ENCODE measurements at places on chromosomes 12 and 14.

- no peak for DNase-seq
Observed at GRCh38 chr12:89087876-89088275, 264.4 kb downstream of the DUSP6 start.

GRCh38 chr12:75041472-75041871 lies 168.2 kb downstream of the KCNC2 start:
- DNase-seq: no peak

- no peak for DNase-seq
Observed at GRCh38 chr12:48861111-48861510, 4.6 kb downstream of the RND1 start.

- DNase-seq: no peak
Observed at GRCh38 chr12:70628701-70629480, 8.3 kb downstream of the PTPRB start.

GRCh38 chr12:75455839-75456238 lies 24.7 kb upstream of the GLIPR1 start:
- DNase-seq: no peak

DNA sequence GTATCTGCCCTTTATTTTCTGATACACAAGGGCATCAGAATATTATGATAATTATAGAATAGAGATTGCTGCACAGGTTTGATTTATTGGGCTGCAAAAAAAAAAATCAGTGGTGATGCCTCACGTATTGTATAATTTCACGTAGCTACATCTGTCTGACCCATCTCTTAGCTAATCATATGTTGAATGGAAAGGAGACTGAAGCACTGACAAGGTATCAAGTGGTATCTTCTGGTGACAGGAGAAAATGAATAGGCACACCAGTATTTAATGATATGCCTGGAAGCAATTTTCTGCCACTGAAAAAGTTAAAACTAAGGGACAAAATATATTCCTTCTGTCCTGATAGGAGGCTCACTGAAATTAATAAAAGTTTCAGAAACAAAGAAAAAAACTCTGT lies 837.2 kb upstream of the FBXO33 start:
- DNase-seq: no peak

GRCh38 chr12:106085213-106085612 lies 53.5 kb downstream of the NUAK1 start:
- DNase-seq: no peak

- no peak for DNase-seq
Observed at GRCh38 chr12:96486751-96487613, 2.4 kb upstream of the CFAP54 start.

DNA sequence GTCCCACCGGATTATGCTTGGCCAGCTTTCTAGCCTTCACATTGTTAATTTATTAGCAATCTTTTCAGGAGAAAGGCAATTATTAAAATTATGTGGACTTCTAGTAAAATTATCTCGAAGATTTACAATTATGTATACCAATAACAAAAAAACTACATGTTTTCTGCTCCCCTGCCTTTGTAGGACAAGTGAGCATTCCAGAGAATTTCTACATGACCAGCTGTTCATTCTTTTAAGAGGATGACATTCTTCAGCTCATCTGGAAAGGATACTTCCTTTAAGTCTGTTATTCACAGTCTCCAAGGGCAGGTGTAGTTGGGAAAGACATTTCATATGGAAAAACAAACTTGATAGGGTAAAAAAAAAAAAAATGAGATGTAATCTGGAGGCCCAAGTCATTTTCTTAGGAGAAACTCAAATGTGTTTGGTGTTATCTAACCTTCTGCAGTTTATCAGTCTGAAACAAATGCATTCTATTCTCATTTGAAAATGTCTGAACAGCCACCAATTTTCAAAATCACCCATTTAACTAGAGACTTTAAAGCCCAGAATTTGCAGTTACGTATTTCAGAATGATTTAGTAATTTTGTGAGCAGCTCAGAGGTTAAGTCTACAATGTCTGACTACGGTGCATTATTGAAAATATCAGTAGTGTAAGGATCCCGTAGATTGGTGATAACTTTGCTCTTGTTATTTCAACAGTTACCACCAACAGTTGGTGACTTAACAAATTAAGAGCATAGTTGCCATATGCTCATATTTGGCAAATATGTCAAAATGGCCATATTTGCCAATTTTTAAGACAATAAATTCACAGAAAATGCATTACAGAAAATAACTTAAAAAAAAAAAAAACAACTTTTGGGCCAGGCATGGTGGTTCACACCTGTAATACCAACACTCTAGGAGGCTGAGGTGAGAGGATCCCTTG lies 1.8 kb upstream of the PHLDA1 start:
- no peak for DNase-seq

DNA sequence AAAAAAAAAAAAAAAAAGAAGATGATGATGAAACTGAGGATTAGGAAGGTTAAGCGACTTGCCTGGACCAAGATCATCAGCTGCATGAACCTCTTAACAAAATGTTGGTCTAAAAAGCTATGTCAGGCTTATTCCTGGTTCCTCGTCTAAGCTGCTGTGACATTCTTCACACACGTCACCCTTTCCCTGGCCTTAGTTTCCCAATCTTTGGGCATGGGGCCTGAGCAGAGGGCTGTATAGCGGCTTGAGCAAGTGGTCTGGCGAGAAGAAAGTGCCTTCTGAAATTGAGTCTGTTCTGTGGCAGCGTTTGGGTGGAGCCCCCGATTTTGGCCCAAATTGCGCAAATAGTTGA lies 58.7 kb upstream of the CCND2 start:
- DNase-seq: no peak

DNA sequence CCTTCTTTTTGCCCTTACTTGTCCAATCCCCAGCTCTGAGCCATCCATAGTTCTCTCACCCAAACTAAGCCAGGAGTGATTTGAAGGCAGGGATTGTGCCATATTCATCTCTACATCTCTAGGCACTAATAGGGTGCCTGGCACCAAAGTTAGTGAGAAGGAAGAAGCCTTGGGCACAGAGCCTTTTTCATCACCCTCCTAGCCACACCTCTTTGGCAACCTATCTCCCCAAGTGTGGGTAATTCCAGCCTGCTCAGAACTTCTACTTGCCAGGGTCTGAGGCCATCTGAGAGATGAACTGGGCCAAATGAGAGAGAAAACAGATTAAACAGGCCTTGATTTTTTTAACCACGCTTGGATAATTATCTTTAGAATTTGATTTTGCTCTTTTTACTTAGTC lies 61.3 kb downstream of the PHLDA1 start:
- no peak for DNase-seq

- DNase-seq: no peak
Observed at GRCh38 chr12:13026286-13026685, 17.9 kb upstream of the FAM234B start.

DNA sequence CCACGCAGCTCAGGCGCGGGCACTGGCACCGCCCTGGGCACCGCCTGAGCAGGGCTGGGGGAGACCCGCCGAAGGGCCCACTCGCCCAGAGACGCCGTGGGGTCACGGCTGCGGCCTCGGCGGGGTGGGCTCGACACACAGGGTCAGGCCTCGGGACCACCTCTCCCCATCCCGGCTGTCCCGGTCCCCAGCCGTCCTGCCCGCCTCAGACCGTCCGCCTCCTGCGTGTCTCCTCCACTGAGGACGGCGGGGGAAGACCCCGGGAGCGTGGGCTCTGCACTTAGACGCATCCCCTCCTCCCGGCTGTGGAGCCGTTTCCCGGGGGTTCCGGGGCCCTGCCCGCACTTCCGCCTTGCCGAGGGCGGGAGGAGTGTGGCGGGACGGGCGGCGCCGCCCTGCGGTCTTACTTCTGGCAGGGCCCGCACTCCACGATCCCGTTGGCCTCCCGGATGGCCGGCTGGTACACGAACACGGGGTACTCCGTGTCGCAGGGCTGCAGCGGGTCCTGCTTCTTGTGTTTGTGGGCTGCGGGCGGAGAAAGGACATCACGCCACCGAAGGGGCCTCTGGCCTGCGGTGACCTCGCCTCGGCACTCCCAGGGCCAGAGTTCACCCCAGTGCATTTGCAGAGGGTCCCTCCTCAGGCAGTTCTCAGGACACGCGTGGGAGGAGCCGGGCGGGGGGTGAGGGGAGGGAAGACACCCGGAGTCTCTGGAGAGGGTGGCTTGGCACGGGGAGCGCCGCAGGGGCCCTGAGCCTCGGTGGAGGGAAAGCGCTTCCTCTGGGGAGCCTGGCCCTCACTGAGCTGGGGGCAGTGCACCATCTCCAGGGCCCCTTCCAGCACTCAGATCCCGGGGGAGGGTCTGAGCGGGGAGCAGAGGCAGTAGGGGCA lies 23.1 kb upstream of the LRTM2 start:
- peak; percentile 59 for DNase-seq

DNA sequence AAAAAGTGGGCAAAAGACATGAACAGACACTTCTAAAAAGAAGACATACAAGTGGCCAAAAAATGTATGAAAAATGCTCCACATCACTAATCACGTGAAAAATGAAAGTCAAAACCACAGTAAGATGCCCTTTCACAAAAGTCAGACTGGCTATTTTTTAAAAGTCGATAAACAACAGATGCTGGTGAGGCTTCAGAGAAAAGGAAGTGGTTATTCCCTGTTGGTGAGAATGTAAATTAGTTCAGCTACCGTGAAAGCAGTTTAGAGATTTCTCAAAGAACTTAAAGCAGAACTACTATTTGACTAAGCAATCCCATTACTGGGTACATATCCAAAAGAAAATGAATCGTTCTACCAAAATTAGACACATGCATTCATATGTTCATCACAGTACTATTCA lies 237.0 kb downstream of the KIF21A start:
- DNase-seq: no peak

- no peak for DNase-seq
Observed at GRCh38 chr12:114895827-114896226, 211.9 kb upstream of the TBX3 start.

- peak; percentile 61 for DNase-seq
Observed at GRCh38 chr14:102594514-102595175, 2.2 kb downstream of the RCOR1 start.

DNA sequence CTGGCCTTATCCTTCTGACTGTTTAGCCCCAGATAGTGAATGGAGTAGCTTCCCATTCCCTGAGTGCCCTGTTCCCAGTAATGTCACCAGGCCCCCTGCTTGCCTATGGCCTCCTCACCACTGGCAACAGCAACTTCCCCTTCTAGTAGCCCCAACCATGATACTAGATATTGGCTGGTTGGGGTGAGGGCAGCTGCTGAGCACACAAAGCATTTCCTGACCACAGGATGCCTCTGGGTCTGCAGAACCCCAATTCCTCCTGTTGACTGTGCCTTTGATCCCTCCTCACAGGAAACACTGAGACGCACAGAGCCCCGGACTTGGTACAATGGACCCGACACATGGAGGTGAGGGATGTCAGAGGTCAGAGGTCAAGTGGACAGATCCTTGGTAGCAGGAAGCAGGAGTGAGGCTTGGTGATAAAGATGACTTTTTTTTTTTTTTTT lies 597 bp downstream of the SOAT2 start:
- no peak for DNase-seq

- DNase-seq: no peak
Observed at GRCh38 chr14:25086821-25087396, 37.0 kb upstream of the STXBP6 start.

GRCh38 chr12:58009405-58010195 lies 68.2 kb downstream of the ATP23 start:
- no peak for DNase-seq

- DNase-seq: no peak
Observed at GRCh38 chr12:21865846-21866245, 75.4 kb downstream of the ABCC9 start.

DNA sequence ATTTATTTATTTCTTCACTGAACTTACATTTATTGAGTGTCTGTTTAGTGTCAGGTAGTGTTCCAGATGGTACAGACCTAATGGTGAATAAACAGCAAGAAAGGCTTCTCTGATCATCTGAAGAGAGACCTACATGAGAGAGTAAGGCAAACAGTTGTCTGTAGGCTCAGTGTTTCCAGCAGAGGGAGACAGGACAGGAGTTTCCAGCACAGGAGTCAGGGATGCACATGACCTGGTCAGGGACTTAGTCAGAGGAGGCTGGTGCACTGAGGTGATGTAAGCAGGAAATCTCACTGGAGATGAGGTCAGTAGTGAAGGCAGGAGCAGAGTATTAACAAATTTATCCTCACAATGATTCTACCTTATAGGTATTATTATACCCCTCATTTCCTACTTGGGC lies 233.2 kb downstream of the MDGA2 start:
- DNase-seq: no peak

- no peak for DNase-seq
Observed at GRCh38 chr14:94936401-94936892, 166.5 kb upstream of the GSC start.

GRCh38 chr12:51721282-51721940 lies 127.1 kb downstream of the FIGNL2 start:
- peak; percentile 27 for DNase-seq

GRCh38 chr14:55192054-55192621 lies 753 bp upstream of the DLGAP5 start:
- no peak for DNase-seq

DNA sequence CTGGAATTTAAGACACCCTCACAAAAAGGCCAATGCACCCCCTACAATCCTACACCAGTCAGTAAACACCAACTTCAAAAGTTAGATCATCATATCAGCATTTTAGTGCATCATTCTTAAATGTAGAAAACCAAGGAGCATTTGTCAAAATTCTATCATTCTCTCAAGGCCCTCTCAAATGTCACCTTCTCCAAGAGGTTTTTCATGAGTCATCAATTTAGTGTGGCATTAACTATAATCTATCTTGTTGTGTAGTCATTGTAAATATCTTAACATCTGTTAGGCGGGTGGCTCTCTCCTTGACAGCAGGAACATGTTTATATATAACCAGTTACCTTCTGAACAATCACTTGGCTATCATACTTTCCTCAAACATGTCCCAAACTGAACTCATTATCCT lies 62.1 kb upstream of the G2E3 start:
- no peak for DNase-seq

GRCh38 chr14:20294636-20295035 lies 11.1 kb downstream of the TTC5 start:
- DNase-seq: no peak

GRCh38 chr12:117134059-117134458 lies 34.8 kb upstream of the TESC start:
- peak; percentile 36 for DNase-seq

DNA sequence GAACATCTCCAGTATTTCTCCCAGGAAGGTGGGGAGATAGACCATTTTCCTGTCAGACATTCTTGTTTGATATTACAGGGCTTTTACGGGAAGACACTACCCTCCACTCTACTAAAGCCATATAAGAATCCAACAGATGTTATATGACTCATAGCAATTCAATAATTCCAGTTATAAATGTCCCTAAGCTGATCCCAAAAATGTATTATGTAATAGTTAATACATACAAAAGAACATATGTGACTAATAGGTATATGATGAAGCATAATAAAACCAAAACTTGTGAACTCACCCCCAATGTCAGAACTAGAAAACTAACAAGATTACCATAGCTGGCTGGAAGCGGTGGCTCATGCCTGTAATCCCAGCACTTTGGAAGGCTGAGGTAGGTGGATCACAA lies 84.2 kb downstream of the EFCAB11 start:
- no peak for DNase-seq

DNA sequence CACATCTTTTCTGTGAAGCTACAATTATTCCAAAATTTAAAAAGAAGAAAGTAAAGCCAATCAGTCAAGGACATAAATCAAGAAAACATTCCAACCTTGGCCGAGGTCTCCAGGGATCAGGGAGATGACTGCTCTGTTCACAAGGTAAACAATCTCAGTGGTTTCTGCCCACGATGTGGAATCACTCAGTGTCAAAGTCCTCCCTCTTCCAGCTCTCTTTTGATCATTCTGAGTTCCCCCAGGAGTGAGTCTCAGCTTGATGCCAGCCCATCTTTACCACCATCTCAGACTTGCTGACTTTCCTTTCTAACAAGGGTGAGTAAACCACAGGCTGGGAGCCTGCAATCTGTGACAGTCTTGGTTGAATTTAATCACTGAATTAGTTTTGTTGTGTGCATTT lies 4.8 kb upstream of the SERPINA9 start:
- DNase-seq: no peak

Data from CD4-positive, alpha-beta T cell treated with Interleukin-6 at 100 ng/mL for 8 hours (primary cell).